Naive thymus-derived CD8-positive, alpha-beta T cell (primary cell): ENCODE measurements at places on chromosomes 16 and 17.

DNA sequence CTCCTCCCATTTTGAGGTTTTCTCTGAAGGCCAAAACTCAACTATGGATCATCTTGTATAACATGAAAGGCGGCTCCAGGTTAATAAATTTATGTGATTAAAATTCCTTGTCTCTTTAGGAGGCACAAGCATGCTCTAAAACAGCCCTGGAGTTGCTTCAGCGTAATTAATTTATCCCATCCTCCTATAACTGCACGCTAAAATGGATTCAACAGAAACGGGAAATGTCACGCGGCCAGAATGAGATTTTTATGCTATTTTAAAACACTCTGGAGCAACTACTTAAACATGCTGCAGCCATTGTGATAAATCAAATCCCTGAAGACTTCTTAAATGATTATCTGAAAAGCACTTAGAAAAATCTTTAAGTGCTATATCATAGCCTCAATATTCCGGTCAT lies 106.6 kb downstream of the ADAMTS18 start:
- no peak for DNase-seq

GRCh38 chr16:87098976-87099720 lies 218.0 kb downstream of the C16orf95 start:
- no peak for DNase-seq

DNA sequence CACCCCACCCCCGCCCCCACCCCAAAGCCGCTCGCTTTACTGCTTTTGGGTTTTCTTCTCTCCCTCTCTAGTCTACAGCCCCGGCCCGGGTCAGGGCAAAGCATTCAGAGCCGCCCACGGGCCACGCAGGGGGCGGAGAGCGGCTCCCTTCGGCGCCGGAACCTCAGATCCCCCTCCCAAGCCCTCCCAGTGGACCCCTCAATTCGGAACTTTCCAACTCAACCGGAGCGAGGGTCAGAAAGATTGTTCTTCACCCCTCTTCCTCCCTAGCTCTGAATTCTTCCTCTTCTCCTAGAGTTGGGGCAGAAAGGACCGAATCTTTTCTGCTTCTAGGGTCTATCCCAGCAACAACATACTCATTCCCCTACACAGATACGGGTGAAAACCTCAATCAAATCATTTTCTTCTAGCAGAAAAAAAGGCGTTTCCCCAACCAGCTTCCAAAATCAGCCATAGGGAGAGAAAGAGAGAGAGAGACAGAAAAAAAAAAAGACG lies 1.0 kb downstream of the HOXB2 start:
- DNase-seq = no peak

DNA sequence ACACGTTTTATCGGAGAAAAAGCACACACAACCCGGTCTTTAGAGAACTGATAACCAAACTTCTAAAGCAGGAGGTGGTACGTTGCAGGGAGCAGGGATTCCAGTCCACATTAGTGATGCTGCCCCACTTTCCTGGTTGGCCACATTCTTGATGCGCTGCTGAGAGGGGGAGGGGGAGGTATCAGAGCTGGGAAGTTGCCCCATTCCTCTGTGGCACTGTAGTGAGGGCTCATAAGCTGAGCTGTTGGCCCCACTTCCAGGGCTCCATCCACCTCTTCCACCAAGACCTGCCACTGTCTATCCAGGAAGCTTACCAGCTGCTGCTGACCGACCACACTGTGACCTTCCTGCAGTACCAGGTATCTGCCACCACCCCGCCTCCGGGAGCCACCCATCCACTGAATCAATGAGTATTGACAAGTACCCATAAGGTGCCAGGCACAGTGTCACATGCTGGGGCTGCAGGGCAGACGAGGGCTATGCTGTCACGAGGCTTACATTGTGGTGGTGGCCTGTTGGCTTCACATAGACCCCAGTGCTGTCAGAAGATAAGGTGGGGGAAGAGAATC lies 1.1 kb downstream of the TSEN54 start:
- DNase-seq = peak; percentile 12

DNA sequence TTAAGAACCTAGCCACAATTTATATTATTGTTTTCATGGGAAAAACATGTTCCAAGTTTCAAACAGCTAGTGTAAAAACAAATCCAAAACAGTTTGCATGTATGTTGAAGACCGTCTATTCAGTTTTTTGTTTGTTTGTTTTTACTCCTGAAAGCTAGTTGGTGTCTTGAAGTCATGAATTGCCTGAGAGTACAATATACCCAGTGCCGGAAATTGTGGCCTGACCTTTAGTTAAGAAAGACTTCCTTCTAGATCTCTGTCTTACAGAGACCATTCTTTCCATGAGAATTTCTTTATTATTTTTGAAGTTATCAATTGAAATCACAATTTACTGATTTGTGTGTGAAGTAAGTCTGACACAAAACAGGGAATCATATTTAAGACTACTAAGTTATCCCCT lies 474.8 kb downstream of the KCNJ2 start:
- DNase-seq = no peak

DNA sequence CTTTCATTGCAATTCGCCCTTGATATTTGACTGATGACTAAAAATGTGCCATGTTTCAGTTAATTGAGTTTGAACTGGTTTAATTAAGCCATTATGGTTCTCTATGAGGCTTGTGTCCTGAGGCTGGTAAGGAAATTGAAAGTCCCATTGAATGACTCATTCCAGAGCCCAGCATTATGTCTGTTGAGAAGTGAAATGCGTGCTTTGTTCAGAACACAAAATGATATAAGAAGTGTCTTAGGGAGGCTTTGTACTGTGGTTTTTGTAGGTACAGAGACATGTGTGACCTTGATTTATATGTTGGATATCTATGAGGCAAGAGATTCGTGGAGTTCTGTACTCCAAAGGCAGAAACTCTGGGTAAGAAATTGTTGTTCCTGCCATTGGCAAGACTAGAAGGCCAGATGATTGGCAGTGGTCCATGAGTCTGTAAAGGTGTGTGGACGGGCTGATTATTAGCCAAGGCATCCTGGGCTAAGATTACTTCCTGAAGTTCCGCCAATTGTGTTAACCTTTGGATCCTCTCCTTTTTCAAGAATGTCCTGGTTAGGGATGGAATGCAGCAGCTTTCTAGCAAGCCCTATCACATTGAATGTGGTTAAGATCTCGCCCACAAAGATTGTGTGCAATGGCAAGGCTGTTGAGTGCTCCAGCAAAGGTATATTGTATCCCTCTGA lies 103.7 kb downstream of the NPIPB5 start:
- DNase-seq = no peak

DNA sequence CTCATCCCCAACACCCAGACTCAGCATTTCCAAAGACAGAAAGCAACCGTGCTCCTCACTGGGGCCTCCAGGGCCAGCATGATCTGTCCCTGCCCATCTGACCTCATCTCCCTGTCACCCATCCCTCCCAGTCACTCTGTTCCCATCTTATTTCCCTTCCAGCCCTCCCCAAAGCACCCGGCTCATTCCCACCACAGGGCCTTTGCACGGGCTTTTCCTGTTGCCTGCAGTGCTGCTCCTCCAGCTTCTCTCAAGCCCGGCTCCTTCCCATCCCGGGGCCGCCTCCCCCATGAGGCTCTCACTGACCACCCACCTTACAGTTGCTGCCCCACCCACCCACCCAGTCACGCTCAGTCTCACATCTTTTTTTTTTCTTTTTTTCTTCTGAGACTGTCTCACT lies 54.8 kb downstream of the RMI2 start:
- no peak for DNase-seq
